ENCODE measurements at places on chromosomes 11 and 22. TPM values are rescaled to one million over a fixed set of nuclear protein-coding genes. Genes with fewer than 3 reads are reported as not detected.

The SLC22A9 gene
- total RNA-seq, result not detected

- DNase-seq, result no peak
These were observed 13.9 kb upstream of the PTS start for GRCh38 chr11:112212290-112212689.

The KLHDC7B gene
- total RNA-seq, result not detected

The OR2AG1 gene
- total RNA-seq, result not detected

DNA sequence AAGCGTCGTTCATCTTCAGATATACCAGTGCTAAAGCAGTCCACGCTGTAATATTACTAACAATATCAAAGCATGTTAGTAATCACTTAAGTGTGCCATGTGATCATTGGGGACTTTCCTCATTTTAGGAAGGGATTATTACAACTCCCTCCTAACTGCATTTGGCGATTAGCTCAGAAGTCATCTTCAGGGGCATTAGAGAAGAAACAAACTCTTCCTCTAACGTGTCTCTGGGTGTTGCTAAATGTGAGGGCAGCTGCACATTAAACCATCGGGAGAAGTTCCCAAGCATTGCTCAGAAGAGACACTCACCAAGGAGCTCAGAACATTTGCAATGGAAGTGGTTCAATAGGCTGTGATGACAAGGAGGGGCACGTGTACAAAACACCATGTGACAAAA lies 17.2 kb downstream of the TESMIN start:
- DNase-seq, result no peak

GRCh38 chr22:46024136-46024840 lies 47.3 kb upstream of the WNT7B start:
- DNase-seq, result no peak

The OR51B5 gene
- not detected for total RNA-seq

DNA sequence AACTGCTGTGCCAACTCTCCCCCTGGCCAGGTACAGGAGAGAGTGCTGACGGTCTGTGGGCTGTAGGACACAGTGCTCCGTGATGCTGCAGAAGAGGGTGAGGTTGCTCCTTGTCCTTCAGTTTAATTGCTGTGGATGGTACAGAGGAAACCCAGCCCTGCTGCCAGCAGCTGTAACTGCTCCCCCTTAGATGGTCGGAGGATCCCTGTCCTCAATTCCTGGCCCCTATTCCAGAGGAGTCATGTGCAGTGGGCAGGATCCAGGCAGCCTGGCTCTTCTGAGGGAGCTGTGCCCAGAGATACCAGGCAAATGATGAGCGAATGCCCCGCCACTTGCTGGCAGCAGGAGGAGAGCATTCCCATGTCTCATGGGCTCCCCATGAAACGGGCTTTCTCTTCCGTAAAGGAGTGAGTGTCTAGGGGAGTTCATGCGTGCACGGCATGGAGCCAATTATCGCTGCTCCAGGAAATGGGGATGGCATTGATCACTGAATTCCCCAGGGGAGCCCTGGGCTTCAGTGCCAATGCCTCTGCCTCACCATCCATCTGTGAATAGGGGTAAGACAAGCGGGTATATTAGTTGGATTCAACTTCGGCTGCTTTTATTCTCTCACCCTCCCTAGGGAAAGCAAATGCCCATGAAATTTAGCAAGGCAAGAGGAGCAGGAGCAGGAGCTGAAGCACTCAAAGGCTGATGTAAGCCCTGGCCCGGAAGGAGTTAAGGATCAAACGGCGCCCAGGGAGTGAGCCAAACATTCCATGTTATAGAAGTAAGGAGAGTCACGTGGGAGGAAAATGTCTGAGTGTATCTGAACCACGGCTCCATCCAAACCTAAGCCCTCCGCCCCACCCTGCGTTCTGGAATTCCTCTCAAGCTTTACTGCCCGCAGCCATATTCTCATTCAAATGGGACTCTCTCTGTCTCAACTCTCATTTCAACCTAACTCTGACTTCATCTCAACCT lies 51.0 kb upstream of the CSNK2A3 start:
- DNase-seq, result no peak

GRCh38 chr11:20623252-20623651 lies 23.8 kb downstream of the SLC6A5 start:
- DNase-seq, result no peak

The RCOR2 gene
- total RNA-seq, result 118 TPM

DNA sequence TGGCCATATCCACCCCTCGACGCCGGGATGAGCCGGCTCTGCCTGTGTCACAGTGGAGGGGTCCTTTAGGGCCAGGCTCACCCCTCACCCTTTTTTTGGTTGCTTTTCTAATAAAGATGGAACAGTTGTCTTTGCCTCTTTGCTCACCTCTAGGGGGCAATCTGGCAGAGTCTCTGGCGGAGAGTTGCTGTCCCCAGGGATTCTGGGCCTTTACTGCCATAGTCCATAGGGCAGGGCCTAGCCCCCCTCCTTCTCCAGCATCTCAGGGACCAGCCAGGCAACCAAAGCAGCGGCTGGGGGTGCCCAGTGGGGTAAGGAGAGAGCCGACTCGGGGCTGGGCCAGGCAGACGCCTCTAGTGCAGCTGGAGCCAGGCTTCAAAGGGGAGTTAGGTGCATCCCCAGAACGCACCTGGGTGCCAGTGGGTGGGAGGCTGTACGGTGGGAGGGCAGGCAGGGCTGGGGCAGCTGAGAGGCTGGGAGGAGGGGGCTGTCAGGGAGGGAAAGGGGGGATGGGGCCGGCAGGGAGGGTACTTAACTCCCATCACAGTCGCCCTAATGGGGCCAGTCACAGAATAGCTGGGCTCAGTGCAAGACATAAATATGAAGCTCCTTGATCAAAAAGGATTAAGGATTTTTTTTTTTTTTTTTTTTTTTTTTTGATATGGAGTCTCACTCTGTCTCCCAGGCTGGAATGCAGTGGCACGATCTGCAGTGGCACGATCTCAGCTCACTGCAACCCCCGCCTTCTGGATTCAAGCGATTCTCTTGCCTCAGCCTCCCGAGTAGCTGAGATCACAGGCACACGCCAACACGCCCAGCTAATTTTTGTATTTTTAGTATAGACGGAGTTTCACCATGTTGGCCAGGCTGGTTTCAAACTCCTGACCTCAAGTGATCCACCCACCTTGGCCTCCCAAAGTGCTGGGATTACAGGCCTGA lies 2.5 kb upstream of the SUSD2 start:
- DNase-seq, result peak; percentile 67

DNA sequence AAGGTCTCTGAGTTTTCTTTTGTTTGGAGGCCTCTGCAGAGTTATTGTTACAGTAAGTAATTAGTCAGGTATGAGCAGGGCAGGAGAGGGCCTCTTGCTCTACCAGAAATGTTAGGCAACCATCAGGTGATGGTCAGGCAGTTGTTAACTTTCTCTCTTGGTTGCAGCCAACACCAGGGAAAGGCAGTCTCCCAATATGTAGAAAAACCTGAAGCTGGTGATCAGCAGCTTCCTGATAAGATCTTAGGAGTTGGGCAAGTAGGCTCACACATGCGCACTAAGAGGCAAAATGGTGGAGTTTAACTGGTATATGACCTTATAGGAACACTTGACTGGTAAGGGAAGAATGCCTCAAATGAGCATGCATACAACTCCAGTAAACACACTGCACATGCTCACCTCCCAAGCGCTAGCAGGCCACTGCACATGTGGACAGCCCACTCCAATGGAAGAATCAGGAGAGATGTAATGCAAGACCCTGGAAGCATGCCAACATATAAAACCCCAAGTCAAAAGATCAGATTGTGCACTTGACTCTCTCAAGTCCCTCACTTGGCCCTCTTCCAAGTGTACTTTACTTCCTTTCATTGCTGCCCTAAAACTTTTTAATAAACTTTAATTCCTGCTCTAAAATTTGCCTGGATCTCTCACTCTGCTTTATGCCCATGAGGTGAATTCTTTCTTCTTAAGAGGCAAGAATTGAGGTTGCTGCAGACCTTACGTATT lies 23.7 kb upstream of the SLC35F2 start:
- no peak for DNase-seq

- peak; percentile 18 for DNase-seq
These were observed 46.4 kb upstream of the SHANK2 start for GRCh38 chr11:71298761-71299181.

- DNase-seq, result no peak
These were observed 52.9 kb downstream of the SGSM3 start for GRCh38 chr22:40423310-40423688.

- no peak for DNase-seq
These were observed 23.8 kb downstream of the MICAL2 start for GRCh38 chr11:12134236-12134585.

The OR8A1 gene
- not detected for total RNA-seq

GRCh38 chr22:33255791-33256190 lies 197.6 kb upstream of the SYN3 start:
- DNase-seq, result no peak

The PGA4 gene
- total RNA-seq, result not detected

GRCh38 chr11:102760344-102761035 lies 19.9 kb downstream of the MMP10 start:
- no peak for DNase-seq

GRCh38 chr11:47326198-47326597 lies 26.3 kb downstream of the MYBPC3 start:
- DNase-seq, result no peak

The EIF1AD gene
- total RNA-seq, result 46.7 TPM

The E2F8 gene
- 11.0 TPM for total RNA-seq

The PYGM gene
- total RNA-seq, result 3.6 TPM

DNA sequence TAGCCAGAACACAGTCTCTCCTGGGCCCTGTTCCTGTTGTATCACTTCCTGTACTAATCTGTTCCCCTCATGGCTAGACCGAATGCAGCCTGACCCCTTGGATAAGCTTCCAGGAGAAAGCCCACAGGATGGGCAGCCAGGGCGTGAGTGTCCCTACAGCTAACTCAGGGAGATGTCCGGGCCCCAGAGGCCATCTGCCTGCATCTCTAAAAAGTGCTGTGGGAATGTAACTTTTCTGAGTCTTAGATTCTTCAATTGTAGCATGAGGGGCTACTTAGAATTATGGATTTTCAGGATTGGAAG lies 7.7 kb upstream of the MALAT1 start:
- no peak for DNase-seq
